ENCODE measurements at places on chromosomes 6 and 20. TPM values are rescaled to one million over a fixed set of nuclear protein-coding genes. Genes with fewer than 3 reads are reported as not detected.

The TENT5A gene
- total RNA-seq: 0.43 TPM

The KCNK16 gene
- total RNA-seq: not detected

The SAMD3 gene
- total RNA-seq: 1.8 TPM

The CAGE1 gene
- total RNA-seq: 0.07 TPM

The TTK gene
- 39.1 TPM for total RNA-seq

The KCNB1 gene
- not detected for total RNA-seq

The ARFGEF3 gene
- 1.7 TPM for total RNA-seq

The MPIG6B gene
- not detected for total RNA-seq

- no peak for DNase-seq
Measured at GRCh38 chr20:60882836-60883235, 369.2 kb upstream of the CDH4 start.

DNA sequence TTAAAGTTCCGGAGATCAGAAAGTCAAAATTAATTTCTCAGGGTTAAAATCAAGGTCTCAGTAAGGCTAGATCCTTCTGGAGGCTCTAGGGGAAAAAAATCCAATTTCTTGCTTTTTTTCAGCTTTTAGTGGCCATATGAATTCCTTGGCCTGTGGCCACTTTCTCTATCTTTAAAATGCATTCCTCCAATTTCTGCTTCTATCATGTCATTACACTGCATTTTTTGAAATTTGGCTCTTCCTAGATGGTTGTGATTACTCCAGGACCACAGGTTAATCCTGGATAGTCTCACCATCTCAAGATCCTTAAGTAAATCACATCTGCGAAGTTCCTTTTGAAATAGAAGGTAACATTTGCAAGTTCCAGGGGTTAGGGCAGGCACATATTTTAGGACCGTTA is 1294.9 kb upstream of the CITED2 start:
- DNase-seq: no peak

DNA sequence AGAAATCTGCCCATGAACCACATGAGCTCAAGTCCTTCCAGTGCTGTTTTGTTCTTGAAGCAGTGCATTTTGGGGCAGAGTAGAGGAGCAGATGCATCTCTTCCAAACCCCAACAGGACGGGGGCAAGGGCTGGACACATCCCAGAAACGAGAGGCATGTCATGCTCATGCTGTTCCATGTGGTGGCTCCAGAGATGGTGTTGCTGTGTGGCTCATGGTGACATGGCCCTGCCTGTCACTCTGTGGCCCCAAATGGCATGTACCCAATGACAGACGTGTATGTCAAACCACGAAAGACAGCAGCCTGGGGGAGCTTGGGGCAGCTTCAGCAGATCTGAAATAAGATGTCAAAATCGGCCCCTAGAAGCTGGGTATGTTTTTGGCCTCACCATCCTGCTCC is 46.3 kb downstream of the NRN1 start:
- no peak for DNase-seq

DNA sequence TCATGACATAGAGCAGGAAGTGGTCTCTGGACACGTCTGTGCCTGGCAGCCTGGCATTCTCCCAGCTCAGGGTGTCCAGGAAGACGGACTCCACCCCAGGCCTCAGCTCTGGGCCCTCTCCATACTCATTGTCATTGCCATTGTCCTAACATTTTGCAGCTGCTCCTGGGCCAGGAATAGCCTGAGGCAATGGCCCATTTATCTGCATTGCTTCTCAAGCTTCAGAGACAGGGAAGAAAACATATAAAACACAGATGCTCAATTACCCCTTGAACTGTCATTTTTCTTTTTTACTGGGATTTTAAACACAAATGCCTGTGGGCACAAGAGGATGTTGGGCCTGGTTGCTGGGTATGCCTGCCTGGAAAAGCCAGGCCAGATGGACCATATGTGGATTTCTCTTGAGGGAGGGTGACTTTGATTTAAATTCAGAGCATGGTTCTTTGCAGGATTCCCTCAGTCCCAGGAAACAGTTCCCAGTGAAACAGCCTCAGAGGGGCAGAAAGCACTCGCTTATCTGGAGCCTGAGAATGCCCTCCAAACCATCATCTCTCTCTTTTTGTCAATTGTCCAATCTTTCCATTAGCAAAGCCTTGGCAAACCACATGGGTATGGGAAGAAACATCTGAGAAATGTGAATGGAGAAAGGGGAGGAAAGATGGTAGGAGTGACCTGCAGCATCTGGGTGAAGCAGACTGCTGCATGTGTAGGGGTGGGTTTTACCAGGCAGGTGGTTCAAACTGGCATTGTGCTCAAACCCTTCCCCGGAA is 17.9 kb downstream of the LAMP5 start:
- DNase-seq: no peak

GRCh38 chr6:2999618-3000557 is at the start of gene NQO2:
Gene NQO2, plus strand, starts transcription at chr6:2999894. Its CDS starts 6,659 bp downstream, at chr6:3006553.
- peak; percentile 96 for DNase-seq

DNA sequence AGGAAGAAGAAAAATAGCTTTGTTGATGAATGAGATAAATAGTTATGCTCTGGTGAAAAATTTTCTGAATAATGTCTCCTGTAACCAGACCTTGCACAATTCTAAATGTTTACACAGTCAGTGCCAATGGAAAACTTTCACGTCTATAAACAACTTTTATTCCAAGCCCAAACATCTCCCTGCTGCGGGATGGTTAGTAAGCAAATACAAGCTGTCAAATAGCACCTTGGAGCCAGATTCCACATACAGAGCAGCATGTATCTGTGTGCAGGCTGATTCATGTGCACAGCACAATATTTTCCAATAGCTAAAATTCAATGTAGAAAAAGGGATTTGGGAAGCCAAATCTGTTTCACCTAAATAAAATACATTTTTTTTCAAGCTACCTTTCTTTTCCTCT is 813.3 kb downstream of the HACE1 start:
- DNase-seq: no peak

DNA sequence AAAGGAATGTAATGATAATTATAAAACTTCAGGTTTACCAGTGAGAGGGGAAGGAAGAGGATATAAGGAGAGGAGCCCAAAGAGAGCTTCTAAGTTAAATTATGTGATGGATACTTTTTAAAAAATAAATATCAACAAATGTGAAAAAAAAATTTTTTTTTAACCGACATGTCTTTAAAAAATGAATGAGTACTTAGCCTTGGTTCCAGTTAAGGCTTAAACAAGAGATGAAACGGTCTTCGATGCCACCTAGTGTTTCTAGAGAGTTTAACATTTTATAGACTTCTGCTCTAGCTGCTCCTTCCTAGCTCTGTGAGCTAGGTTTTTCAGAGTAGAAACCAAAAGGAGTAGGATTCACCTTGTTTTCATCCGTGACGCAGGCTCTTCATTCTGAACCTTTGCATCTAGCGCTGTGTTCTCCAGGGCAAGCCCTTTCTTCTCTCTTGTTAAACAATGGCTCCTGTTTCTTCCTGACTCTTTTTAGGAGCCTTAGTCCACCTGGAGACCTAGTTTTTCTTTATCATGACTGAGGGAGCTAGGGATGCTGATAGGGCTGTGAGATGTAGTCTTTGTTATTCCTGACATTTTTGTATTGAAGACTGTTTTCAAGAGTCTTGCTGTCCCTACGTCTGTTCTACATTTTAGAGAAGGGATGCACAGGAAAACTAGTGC is 42.4 kb upstream of the GNRH2 start:
- peak; percentile 23 for DNase-seq

DNA sequence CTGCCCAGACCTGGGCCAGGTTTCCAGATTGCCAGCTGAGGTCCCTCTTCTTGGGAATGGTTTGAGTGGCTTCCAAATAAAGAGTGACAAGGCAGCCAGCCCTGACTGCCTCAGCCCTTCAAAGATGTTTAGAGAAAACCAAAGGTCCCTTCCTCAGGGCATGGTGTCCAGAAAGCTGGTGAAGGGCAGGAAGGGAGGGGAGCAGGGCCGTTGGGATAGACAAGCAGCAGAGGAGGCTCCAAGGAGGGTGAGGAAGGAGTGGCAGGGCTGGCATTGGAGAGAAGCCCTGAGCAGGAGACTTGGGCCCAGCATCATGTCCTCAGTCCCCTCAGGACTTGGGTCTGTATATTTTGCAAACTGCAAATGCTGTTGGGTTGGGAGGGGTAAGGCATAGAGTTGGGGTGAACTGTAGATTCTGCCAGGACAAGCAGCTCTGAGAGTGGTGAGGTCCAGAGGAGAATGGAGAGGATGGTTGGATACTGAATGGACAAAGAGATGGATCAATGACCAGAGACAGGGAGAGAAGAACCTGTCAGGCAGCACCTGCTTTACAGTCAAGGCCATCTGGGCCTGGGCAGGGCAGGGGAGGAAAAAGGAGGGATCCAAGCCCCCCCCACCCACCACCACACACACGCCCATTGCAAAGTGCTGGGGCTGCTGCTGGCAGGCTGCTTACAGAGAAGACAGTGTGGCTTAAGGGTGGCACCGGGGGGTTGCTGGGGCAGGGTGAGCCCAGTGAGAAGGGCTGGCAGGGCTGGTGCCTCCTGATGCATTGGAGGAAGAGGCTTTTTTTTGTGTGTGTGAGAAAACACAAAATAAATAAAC is 5.5 kb upstream of the DSN1 start:
- DNase-seq: no peak

- DNase-seq: no peak
Measured at GRCh38 chr20:31984981-31985471, 17.1 kb downstream of the XKR7 start.

GRCh38 chr20:25064561-25065071 is 6.7 kb upstream of the ACSS1 start:
- no peak for DNase-seq

GRCh38 chr6:55694148-55694547 is 115.2 kb upstream of the HMGCLL1 start:
- no peak for DNase-seq

- peak; percentile 25 for DNase-seq
Measured at GRCh38 chr6:82040405-82041221, 206.9 kb downstream of the IBTK start.

GRCh38 chr20:17498641-17499040 is 32.5 kb downstream of the BFSP1 start:
- no peak for DNase-seq

DNA sequence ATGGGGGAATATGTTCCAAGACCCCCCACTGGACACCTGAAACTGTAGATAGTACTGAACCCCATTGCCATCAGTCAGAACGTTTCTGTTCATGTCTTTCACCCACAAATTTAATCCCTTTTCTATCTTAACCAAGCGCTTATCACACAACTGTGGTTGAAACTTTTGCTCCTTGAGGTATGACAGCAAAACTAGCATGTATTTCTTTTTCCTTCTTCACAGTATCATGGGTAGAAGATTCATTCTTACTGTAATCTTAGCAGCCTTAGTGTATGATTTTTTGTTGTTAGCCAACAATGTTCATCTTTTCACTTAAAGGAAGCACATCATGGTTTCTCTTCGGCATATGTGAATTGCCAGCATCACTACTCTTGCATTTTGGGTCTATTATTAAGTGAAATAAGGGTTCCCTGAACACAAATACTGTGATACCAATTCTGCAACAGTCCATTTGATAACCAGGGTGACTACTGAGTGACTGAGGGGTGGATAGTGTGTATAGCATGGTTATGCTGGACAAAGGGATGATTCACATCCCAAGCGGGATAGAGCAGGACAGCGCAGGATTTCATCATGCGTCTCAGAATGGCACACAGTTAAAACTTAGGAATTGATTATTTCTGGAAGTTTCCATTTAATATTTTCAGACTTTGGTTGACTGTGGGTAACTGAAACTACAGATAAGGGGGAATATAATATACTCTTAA is 41.8 kb downstream of the KCNS1 start:
- no peak for DNase-seq

GRCh38 chr6:111989743-111990142 is 64.2 kb upstream of the CCN6 start:
- peak; percentile 32 for DNase-seq

DNA sequence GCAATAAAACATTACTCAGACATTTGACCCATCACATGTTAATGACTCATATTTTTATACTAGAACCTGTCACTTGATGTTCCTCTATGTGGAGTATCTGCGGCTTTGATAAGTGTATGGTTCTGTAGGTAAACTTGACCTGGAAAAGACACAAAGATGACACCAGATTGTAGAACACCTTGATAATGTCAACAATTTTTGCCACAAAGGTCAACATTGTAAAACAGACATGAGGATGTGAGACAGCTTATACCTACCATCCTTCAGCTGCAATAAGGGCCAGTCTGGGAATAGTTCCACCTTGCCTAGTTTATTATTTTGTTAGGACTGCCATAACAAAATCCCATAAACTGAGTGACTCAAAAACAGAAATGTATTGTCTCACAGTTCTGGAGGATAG is 202.4 kb downstream of the LMBRD1 start:
- no peak for DNase-seq

GRCh38 chr20:39010496-39010895 is 48.4 kb downstream of the DHX35 start:
- no peak for DNase-seq

DNA sequence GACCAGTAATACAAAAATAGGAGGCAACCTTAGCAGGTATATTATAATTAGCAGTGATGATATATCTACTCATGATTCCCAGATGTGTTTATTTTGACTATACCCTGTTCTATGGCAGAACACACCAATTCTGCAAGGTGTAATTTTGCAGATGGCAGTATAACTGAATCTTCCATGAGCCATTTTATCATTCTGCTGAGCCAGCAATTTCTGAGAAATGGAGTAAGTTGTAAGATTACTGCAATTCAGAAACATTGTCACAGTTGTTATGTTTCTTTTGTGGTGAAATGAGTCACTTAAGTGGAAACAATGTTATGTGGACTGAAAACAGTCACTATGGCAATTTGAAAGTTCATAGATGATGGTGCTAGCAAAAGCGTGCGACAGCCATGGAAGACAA is 63.7 kb upstream of the RIMS1 start:
- DNase-seq: no peak

GRCh38 chr6:118559659-118560058 is 11.6 kb downstream of the PLN start:
- no peak for DNase-seq

DNA sequence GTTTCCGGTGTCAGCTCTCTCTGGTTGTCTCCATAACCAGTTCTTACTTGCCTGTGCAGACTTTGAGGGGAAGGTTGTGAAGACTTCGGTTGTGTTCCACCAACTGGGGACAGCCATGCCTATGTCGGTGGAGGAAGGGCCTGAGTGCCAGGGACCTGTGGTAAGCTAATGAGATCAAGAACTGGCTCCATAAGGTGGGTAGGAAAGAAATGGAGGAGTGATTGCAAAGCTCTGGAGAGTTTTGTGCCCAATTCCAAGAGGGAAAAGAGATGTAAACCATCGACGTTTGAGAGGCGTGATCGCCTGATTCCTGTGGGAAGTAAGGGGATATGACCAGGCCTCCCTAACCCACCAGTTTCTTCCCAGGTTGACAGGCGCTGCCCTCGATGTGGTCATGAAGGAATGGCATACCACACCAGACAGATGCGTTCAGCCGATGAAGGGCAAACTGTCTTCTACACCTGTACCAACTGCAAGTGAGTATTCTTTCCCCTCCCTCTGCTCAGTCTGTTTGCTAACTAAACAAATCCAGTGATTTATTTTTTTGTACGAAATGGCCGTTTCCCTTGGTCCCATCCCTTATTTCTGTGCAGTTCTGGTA is 893 bp downstream of the POLR1H start:
- peak; percentile 66 for DNase-seq

DNA sequence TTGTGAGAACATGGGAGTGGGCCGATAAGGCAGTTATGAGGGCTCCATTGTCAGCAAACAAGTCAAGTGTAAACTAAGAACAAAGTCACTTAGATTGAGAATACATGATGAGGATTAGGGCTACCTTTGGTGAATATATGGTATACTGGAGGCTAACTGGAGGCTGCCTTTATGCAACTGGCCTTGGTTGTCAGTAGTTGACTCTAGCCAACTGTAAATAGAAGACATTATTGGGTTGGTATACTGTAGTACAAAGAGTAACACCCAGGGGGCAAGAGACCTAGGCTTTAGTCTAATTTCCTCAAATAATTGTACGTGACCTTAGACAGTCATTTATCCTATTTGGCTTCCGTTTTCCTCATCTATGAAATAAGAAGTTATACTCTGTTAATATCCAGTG is 235.2 kb downstream of the ARID1B start:
- DNase-seq: no peak

All from activated CD4-positive, alpha-beta T cell treated with anti-CD3 and anti-CD28 coated beads for 36 hours (primary cell).